Activated CD8-positive, alpha-beta memory T cell treated with anti-CD3 and anti-CD28 coated beads, Interleukin-2, amount 50 U/mL, for 48 hours (primary cell): ENCODE measurements at places on chromosomes 12 and 14.

DNA sequence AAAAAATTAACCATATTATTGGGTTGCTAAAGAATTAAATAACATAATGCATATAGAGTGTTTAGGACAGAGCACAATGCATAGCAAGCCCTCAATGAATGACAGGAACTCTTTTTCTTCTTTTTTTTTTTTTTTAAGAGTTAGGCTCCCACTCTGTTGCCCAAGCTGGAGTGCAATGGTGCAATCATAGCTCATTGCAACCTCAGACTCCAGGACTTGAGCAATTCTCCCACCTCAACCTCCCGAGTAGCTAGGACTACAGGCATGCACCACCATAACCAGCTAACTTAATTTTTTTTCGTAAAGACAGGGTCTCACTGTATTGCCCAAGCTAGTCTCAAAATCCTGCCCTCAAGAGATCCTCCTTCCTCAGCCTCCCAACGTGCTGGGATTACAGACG is 20.5 kb upstream of the MTERF2 start:
- DNase-seq: no peak

GRCh38 chr12:101697930-101698799 is 725 bp downstream of the CHPT1 start:
- DNase-seq: peak; percentile 69

DNA sequence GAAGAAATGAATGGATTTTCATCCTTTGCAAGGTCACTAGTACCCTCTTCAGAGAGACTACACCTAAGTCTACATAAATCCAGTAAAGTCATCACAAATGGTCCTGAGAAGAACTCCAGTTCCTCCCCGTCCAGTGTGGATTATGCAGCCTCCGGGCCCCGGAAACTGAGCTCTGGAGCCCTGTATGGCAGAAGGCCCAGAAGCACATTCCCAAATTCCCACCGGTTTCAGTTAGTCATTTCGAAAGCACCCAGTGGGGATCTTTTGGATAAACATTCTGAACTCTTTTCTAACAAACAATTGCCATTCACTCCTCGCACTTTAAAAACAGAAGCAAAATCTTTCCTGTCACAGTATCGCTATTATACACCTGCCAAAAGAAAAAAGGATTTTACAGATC is 40.8 kb downstream of the SPATA7 start:
- DNase-seq: no peak

- no peak for DNase-seq
These were observed 66.1 kb downstream of the ANO6 start for GRCh38 chr12:45281994-45282393.

DNA sequence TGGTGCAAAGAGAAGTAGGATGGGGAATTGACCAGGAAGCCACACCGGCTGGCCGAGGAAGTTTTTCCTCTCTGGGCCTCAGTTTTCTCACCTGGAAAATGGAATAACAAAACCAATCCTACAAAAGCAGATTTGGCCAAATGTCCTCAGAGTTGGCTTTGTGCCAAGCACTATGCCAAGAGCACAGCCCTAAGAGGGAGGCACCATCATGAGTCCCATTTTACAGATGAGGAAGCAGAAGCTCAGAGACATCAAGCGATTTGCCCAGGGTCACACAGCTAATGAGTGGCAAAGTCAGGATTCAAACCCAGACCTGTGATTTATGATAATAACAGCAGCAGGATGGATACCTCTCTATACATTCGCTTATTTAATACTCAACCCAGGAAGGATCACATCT is 27.3 kb downstream of the RASAL1 start:
- DNase-seq: no peak

GRCh38 chr12:91986084-91986483 is 159.6 kb downstream of the BTG1 start:
- DNase-seq: no peak

DNA sequence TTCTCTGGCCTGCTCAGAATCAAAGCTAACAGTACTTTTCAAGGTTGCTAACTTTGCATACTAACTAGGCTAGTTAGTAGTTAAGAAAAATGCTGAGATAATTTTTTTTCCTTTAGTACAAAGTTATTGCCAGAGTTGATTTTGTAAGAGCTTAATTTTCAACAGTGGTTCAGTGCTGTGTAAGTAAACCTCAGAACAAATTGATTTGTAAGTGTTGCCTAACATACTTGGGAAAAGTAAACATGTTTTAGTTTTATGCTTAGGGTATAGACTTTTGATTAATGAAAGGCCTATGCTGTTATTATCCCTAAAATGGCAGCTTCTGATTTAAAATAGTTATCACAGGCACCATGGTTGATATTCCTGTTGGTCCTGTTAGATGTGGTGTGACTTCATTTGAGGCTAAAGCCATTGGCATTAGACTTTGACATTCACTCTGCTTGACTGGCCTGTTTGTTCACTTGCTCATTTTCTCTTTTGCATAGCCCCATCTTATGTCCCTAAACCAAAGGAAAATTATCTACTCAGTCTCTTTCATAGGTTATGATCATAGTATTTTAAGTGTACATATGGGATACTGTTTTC is 5.2 kb downstream of the CMAS start:
- DNase-seq: no peak

DNA sequence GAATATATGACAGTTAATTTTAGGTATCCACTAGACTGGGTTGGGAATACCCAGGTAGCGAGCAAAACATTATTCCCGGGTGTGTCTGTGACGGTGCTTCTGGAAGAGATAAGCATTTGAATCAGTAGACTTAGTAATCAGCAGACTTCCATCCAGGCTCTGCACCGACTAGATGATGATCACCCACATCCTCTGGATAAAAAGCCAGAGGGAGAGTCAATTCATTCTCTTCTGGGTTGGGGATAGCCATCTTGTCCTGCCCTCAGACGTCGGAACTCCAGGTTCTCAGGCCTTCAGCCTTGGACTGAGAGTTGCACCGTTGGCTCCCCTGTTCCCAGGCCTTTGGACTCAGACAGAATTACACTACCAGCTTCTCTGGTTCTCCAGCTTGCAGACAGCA is 168.0 kb downstream of the PHLDA1 start:
- DNase-seq: no peak

- no peak for DNase-seq
These were observed 18.9 kb upstream of the CRACR2A start for GRCh38 chr12:3771853-3772252.

- DNase-seq: no peak
These were observed 17.0 kb downstream of the CEP128 start for GRCh38 chr14:80924365-80925103.

GRCh38 chr14:51094282-51094821 is 553 bp downstream of the TRIM9 start:
- peak; percentile 65 for DNase-seq

DNA sequence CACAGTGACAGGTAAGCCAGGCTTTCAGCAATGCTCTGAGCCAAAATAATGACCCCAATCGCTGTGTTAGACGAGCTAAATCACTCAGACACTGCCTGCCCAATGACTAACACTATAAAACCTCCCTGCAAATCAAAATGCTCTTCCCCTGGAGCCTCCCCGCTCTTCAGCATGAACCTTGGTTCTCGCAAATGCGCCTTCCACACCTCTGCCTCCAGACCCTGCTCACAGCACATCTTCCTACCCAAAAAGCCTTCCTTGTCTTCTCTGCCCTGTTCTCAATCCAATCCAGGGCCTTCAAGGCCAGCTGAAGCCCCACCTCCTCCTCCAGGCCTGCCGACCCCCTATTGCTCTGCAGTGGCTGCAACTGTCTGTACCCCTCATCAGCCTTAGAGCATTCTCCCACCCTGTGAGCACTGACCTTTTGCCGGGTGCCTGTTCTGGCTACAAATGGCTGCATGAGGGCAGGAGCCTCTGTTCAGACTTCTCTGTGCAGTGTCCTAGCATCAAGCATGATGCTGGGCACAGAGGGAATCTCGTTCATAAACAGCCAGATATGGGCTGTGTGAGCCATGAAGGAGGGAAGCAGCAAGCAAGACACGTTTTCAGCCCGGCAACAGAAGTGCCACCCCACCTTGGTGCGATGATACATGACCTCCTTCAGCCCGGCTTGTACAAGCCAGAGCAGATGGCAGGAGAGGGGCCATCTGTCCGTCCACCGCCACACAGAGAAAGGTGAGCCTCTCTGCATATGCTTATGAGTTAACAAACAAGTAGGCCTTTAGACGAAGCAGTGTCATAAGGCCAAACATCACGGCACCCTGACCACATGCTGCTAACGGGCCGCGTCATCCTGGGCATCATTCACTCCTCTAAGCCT is 64.5 kb upstream of the DDX11 start:
- no peak for DNase-seq

GRCh38 chr14:101944451-101944850 is 19.9 kb upstream of the DYNC1H1 start:
- no peak for DNase-seq

DNA sequence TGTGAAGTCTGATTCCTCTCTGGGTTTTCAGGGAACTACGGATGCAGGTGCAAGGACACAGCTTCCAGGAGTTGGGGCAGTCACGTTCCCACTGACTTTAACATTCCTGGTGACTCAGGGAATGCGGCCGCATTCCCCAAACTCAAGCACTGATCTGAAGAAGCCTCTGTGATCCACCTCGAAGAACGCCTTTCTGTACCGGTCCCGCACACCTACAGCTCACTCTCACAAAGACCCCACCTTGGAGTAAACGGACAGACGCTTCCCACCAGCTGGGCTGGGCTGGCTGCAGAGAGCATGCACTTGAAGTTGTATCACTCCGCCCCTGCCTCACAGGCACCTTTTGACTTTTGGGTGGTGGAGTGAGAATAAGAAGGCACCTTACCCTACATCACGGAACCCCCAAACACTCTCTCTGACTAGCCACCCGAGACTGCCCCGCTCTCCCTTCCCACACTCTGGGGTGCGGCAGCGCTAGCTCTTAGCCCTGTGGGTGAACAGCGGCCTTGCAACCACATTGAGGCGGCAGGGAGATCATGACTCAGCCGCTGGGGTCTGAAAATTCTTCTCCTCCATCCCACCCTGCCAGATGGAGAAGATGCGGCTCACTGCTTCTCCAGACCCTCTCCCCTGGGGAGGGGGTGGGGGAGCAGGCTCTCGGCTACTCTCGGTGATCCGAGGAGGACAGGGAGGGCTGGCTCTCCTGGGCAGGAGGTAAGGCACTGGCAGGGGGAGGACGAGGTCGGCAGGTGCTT is 23.7 kb upstream of the HDAC7 start:
- no peak for DNase-seq

DNA sequence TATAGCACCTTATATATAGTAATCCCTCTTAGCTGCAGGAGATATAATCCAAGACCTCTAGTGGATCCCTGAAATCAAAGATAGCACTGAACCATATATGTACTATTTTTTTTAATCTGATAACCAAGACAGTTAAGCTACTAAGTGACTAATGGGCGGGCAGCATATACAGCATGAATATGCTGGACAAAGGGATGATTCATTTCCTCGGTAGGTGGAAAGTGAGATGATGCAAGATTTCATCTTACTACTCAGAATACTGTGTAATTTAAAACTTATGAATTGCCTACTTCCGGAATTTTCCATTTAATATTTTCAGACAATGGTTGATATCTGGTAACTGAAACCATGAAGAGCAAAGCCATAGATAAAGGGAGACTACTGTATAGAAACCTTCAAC is 36.2 kb downstream of the PRMT8 start:
- DNase-seq: no peak

DNA sequence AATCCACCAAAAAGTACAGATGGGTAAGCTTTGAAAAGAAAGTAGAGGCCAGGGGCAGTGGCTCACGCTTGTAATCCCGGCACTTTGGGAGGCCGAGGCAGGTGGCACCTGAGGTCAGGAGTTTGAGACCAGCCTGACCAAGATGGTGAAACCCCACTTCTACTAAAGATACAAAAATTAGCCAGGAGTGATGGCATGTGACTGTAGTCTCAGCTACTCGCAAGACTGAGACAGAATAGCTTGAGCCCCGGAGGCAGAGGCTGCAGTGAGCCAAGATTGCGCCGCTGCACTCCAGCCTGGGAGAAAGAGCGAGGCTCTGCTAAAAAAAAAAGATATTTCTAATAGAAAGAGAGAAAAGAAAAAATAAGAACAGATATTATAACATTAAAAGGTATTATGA is 134.2 kb upstream of the SLCO1C1 start:
- DNase-seq: no peak

DNA sequence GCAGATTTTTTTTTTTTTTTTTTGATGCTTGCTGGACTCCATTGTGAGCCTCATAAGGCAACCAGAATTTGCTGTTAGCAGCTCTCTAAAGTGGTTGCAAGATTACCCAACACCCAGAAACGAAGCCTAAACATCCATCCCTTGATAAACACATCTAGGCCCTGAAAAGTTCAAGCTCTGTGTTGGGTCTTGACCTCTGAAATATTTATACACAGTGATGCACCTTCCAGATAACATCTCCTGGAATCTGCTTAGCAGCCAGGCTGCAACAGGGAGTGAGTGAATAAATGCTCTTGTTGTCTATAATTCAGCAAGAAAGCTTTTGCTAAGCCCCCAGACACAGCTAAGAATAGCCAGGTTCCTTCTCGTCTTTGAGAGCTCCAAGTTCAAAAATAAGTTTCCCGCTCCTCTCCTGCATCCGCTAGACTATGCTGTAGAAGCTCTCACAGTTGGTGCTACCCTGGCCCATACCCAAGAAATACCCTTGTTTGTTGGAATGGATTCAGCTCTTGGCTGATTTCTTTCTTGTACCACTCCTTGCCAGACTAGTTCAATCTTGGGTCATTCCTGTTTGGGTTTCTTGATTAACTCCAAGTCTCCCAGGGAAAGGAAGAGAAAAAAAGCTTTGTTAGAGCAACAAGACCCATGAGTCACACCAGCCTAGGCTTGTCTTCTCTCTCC is 610.6 kb upstream of the TBX3 start:
- DNase-seq: no peak

GRCh38 chr12:115362339-115362976 is 678.5 kb upstream of the TBX3 start:
- DNase-seq: no peak

DNA sequence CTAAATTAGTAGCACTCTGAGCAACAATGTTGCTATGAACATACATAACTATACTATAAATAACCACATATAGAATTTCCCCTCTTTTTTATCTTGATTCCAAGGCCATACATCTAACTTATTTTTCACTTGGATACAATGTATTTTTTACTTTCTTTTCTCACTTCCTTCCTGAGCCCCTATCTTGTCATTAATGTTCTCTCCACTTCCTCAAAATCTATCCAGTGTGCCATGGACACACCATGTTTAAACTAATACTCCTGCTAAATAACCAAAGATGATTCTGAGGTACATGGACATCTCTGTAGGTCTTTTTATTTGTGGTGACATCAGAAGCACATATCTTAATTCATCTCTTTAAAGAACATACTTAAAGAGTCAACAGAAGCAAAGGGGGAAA is 251.2 kb downstream of the C12orf42 start:
- no peak for DNase-seq

DNA sequence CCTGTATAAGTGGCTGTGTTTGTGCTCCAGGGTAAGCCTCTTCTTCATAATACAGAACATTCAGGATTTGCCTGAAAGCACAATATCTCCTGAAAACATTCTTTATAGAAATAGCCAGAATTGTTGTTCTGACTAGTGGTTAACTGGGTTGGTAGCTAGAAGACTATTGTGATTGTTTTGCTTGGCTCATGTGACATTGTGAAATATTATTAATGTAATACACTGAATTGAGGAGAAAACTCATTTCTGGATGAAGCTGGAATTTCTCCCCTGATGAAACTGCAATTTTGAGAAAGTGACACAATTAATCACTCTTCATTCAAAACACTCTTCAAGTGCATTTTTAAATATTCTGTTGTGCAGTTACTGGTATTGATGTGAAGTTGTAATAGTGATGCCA is 172.3 kb upstream of the PTPRQ start:
- no peak for DNase-seq

GRCh38 chr14:52369305-52369801 is 55.2 kb downstream of the PTGER2 start:
- no peak for DNase-seq
